Hematopoietic multipotent progenitor cell treated with erythropoietin and hydrocortisone succinate and interleukin-3 and kit ligand, for 4 days (in vitro differentiated cells): ENCODE measurements at places on chromosomes 3 and 15.

- DNase-seq = no peak
Measured at GRCh38 chr3:155449613-155450267, 156.3 kb upstream of the STRIT1 start.

DNA sequence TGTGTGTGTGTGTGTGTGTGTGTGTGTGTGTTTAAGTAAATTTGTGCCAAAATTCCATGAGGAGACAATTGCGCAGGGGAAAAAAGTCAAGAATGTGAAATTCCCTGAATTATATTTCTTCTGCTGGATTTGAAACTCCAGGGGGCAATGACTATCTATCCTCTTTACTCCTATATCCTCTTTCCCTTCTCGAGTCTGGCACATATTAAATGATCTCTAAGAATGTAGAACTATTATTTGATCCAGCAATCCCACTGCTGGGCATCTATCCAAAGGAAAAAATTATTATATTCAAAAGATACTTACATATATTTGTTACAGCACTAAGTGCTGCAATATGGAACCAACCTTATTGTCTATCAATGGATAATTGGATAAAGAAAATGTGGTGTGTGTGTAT, 350.1 kb upstream of the ADAMTS9 start:
- no peak for DNase-seq

DNA sequence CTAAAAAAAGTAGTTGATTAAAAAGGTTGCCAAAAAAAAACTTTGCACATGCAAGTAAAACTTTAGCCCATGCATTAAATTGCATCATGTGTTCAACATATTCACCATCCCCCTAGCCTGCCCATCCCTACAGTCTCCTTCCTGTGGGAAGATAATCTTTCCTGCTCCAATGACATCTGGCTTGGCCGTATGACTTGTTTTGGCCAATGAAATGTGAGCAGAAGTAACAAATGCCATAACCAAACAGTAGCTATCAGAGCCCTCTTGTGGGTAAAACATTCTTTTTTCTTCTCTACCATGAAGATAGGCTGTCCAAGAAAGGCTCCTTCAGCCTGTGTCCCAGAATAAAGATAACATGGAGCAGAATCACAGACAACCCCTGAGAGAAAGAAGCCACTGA, 15.3 kb downstream of the ERC2 start:
- DNase-seq = no peak

- no peak for DNase-seq
Measured at GRCh38 chr15:72173864-72174550, 23.6 kb downstream of the GRAMD2A start.

GRCh38 chr3:101970905-101971304, 121.6 kb downstream of the NFKBIZ start:
- peak; percentile 30 for DNase-seq

GRCh38 chr15:94193906-94194305, 37.5 kb upstream of the MCTP2 start:
- DNase-seq = no peak

GRCh38 chr3:145251311-145251710, 909.7 kb downstream of the PLOD2 start:
- DNase-seq = no peak

- no peak for DNase-seq
Measured at GRCh38 chr3:178504128-178504527, 32.1 kb upstream of the KCNMB2 start.

GRCh38 chr15:87981969-87982368, 274.6 kb downstream of the NTRK3 start:
- DNase-seq = no peak

DNA sequence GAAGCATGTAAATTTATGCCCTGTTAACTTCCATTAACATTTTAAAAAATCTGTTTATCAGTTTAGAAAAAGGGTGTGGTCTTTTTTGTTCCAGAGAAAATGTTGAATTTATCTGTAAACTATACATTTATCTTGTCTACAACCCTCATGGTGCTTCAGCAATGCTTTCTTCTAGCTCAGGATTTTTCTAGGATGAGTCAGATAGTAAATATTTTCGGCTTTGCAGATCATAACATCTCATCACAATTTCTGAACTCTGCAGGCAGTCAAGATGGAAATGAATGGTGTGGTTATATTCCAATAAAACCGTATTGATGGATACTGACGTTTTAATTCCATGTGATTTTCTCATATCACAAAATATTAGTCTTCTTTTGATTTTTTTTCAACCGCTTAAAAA, 70.5 kb upstream of the FOXB1 start:
- no peak for DNase-seq
